ENCODE measurements at places on chromosomes 12 and 14.

DNA sequence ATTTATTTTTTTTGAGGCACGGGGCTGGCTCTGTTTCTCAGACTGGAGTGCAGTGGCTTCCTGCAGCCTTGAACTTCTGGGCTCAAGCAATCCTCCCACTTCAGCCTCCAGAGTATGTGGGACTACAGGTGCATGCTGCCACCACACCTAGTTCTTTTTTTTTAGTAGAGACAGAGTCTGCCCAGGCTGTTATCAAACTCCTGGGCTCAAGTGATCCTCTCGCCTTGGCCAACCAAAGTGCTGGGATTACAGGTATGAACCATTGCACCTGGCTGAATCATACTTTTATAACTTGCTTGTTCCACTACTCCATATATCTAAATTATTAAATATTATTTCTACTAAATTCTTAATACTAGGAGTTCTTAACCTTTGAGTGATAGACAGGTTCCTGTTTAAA lies 111.6 kb downstream of the BTG1 start:
- no peak for DNase-seq

- DNase-seq, result no peak
Observed at GRCh38 chr14:33545696-33546095, 405.2 kb downstream of the EGLN3 start.

GRCh38 chr12:10543499-10543898 lies 37.8 kb downstream of the EIF2S3B start:
- no peak for DNase-seq

DNA sequence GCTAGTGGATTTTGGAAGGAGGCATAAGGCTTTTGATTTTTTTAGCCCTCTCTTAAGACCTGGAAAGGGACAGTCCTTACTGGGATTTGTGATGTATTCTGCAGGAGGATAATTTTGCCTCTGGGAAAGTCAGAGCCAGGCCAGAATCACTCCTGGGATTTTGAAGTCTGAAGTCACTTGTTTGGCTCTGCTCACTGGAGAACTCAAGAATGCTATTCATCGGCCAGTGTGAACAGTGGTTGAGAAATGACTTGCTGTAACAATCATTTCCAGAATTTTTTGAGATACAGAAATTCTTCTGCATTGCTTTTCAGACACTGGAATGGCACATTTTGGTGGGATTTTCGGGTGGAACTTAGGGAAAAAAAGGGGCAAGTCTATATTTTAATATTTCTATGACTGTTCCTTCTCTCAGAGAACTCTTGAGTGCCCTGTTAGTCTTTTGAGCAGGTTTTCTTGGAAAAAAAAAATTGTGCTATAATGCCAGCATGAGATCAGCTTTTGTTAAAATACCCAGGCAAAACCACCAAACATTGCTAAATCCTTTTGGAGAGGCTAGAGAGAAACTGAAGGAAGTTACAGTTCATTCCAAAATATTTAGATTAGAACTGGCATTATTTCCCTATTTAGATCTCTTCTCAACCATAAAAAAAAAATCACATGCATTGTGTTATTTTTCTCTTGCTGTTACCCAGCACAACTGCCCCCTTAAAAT lies 26.1 kb upstream of the BHLHE41 start:
- DNase-seq, result no peak

DNA sequence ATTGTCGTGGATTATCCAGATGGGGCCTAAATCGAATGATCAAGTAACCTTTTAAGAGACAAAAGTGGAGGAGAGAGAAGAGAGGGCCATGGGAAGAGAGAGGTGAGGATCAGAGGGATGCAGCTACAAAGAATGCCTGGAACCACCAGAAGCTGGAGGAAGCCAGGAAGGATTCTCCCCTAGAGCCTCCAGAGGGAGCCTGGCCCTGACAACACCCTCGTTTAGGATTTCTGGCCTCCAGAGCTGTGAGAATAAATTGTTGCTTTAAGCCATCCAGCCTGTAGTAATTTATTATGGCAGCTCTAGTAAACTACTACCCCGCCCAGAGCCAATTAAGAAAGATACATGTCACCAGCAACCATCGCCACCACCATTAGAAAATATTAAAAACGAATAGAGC lies 46.2 kb upstream of the GSC start:
- DNase-seq, result no peak

DNA sequence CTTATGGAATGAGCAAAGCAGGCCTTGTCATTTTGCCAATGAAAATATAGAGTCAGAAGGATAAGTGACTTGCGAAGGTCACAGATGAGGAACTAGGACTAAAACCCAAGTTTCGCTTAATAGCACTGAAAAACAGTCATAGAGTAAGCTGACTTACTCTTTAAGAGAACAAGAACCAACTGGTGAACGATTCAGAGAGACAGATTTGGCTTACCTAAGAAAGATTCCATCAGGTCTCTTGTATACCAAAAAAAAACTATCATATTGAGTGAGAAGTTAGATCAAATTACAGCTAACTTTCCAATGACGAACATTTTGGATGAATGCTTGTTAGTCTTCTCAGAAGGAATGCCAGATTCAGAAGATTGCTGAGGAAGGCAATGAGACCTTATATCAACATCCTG lies 74.2 kb downstream of the ZFC3H1 start:
- DNase-seq, result no peak

GRCh38 chr14:69767369-69767999 lies 542 bp downstream of the SRSF5 start:
- peak; percentile 94 for DNase-seq

DNA sequence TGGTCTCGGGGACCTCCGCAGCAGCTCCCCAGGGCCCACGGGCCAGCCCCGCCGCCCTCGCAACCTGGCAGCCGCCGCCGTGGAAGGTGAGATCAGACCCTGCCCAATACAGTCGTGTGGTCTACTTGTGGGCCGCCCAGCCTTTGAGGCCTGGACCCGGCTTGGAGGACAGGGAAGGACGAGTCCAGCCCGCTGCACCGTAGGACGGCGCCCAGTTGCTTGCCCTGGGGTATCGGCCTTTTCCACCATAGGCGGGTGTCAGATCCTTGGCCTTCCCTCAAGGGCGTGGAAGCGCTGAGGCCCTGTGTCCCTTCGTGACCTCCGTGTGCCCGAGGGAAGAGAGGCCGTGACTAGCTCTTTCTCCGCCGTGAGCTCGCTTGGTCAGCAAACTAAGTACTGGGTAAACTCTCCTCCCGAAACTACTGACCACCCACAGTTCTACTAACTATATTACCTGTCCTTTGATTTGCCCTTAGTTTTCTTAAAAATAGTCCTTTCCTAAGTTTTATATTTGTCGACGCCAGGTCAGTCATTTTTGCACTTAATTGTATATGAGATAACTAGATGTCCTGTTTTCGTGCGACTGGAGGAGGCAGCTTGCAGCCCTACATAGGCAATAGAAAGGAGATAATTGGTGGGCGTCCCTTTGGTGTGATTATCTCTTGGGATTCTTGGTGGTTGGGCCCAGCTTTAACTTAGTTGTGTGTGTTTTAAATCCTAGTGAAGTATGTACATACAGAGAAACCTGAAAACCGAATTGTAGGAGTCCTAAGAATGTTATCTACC lies 757 bp downstream of the SLC25A3 start:
- DNase-seq, result peak; percentile 33

- no peak for DNase-seq
Observed at GRCh38 chr14:53946404-53947093, 10.1 kb downstream of the BMP4 start.

DNA sequence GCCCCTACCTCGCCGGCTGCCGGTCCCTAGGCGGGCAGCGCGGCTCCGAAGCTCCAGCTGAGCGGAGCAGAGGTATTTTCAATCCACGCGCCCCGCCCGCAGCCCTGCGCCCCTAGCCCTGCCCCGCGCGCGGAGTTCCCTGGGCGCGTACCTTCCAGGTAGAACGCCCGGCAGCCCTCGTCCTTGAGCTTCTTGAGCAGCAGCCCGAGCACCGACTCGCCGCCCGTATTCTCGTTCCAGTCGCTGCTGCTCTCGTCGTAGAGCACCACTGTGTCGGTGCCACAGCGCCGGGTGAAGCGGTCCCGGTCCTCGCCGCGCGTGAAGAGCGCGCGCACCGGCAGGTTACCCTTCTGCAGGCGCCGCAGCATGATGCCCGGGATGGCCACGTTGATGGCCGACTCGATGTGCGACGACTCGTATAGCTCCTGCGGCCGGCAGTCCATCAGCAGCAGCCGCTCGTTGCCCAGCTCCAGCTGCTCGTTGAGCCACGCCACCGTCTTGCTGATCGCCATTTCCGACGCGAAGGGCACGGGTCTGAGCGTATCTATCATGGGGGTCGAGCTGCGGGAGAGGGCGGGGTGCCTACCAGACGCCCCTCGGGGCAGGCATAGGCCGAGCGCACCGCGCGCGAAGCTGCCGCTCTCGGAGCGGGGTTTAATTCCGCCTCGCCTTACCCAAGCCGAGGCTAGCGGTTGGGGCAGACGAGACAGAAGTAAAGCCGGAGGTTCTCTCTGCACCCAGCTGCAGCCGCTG lies 636 bp downstream of the DUSP6 start:
- DNase-seq, result peak; percentile 45

DNA sequence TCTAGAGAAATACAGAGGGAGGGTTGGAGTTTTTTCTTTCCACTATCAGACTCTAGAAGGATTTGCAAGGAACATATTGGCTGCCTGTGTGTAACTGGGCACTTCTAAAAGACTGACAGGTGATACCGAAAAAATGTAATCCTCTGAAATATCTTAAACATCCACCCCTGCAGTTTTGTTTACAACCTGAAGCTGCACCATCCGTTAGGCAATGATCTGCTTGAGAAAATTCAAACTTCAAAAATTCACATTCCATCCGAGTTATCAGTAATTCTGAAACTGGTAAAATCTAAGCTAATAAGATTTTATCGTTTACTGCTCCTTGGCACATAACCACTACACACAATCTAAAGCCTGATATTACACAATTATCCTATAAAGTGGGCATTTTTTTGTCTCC lies 528.6 kb downstream of the FUT8 start:
- DNase-seq, result no peak

DNA sequence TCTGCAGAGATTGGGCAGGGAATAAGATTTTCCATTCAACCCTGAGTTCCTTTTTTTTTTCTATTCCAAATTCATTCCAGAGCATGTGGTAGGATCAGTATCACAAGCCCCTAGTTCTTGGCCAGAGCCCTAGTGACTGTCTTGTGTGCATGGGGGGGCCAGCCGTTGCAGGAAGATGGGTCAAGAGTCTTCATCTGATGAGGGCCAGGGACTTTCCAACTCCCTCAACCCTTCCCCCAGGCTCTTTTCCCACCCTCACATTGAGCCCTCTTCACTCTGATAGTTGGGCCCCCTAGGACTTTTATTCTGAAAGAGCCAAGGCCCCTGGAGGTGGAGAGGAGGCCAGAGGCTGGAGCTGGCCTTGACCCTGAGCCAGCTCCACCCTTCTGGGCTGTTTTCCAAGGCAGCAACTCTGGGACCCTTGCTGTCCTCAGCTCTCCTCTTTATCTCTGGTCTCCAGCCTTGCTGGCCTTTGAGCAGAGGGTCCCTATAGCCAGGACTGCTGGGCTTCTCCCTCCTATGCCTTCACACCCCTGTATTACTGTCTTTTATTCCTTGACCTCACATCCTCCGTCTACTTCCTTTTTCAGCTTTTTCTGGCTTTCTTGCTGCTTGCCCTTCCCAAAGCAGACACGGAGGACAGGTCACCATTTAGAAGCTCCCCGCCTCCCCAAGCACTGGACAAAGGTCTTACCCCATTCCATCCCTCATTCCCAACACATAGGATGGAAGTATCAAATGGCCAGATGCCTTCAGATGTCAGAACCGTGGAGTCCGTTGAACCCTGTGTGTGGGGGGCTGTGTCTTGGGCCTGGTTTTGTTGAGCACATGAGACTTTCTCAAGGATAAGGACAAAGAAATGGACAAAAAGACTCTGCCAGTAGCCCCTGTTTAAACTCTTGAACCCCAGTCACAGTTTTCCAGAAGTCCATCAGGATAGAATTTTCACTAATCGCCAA lies 5.6 kb downstream of the RBP5 start:
- no peak for DNase-seq

- DNase-seq, result no peak
Observed at GRCh38 chr12:55933799-55934742, 3.1 kb downstream of the DGKA start.

- no peak for DNase-seq
Observed at GRCh38 chr12:85405781-85406522, 125.9 kb downstream of the ALX1 start.

GRCh38 chr14:101730626-101731186 lies 30.8 kb upstream of the PPP2R5C start:
- DNase-seq, result no peak

DNA sequence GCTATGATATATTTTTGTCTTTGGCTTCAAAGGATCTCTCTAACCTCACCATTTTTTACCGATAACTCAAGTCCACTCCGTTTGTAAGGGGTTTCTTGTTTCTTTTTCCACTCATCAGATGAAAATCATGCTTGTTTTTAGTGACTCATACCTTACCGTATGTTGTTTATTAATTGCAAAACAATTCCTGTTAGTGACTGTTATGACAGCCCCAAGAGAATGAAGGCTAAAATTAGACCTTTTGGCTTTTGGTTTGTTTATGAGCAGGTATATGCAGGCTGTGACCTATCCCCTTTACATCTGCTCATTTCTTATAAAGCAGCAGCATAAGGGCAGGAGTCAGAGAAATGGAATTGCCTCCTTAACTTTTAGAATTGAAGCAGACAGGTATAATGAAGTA lies 319.8 kb downstream of the CEP128 start:
- DNase-seq, result no peak

Data from activated CD4-positive, alpha-beta T cell treated with anti-CD3 and anti-CD28 coated beads, Interleukin-2, amount 50 U/mL, for 48 hours (primary cell).